ENCODE measurements at places on chromosomes 2 and 18.

GRCh38 chr2:219199470-219200211 lies 6.9 kb upstream of the ZFAND2B start:
- no peak for DNase-seq

DNA sequence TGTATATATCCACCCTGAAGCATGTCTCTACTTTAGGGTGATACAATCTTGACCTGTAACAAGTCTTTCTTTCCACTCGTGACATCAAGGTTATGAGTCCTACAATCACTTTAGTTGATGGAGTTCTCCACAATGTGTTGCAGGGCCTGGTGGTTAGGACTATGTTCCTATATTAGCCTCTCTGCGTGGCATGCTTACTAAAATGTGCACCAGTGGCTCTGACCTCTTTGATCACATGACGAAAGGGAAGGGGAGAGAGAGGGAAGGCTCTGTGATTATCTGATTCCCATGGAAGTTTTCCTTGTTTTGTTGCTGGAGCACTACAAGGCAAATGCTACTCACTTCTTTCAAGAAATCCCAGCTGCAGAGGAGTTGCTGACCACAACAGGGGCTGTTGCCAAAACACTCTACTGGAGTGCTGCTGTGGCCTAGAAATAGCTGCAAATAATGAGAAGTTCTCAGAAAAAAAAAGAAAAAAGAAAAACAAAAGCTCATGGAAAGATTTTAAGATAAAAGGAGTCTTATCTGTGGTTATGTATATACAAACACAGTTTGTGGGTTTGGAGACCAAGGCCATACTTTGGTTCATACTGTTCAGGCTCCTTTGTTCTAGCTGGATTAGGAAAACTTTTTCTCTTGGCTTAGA lies 272.8 kb upstream of the MMADHC start:
- no peak for DNase-seq

DNA sequence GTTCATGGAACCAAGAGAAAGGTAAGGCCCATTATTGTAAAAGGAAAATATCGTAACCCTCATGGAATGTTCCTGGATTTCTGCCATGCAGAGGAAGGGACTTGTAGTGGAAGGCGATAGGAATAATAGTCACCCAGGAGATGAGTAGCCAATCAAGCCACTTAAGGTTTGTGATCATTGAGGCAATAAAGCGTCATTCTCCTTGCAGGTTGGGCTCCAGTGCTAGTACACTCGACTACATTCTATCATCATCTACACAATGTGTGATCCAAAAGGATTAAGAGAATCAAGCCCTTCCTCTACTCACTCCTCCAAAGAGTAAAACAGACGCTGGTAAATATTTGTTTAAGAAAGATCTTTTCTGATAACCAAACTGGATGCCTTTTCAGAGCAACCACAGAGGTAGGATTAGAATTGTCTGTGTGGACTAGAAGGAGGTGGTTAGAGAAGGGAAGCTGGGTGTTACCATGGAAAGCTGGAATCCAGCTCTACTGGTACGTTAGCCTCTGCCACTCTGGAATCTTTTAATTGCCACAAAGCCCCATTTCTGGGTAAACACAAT lies 245.7 kb downstream of the IKZF2 start:
- peak; percentile 98 for DNase-seq

GRCh38 chr2:118425191-118425590 lies 336.9 kb downstream of the INSIG2 start:
- no peak for DNase-seq

DNA sequence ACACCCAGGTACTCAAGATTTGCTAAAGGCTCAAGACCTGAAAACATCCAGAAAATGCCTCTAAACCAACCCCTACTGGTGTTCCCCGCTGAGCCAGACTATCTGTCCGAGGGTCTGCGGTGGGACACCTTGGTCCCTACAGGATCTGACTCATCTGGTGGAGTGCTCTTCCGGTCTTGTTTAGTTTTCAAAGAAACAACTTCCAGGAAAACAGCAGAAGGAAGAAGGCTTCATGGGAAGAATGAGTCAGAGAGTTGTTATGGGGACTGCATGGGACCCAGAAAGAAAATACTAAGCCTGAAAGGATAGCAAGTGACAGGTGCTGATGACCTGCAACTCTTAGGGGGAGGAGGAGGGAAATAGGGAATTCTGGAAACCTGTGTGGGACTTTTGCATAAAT lies 41.3 kb downstream of the ZFP36L2 start:
- DNase-seq, result no peak

- no peak for DNase-seq
Measured at GRCh38 chr2:240463274-240463865, 27.9 kb downstream of the GPC1 start.

GRCh38 chr2:71749671-71750101 lies 296.3 kb downstream of the DYSF start:
- DNase-seq, result peak; percentile 64

GRCh38 chr2:152472481-152472887 lies 137.5 kb downstream of the FMNL2 start:
- no peak for DNase-seq

GRCh38 chr18:35506024-35506712 lies 8.4 kb upstream of the INO80C start:
- no peak for DNase-seq

- peak; percentile 82 for DNase-seq
Measured at GRCh38 chr2:8598295-8599165, 83.3 kb upstream of the ID2 start.

GRCh38 chr2:69300650-69301049 lies 86.4 kb downstream of the GFPT1 start:
- no peak for DNase-seq

GRCh38 chr2:85017411-85018048 lies 46.6 kb downstream of the KCMF1 start:
- no peak for DNase-seq

DNA sequence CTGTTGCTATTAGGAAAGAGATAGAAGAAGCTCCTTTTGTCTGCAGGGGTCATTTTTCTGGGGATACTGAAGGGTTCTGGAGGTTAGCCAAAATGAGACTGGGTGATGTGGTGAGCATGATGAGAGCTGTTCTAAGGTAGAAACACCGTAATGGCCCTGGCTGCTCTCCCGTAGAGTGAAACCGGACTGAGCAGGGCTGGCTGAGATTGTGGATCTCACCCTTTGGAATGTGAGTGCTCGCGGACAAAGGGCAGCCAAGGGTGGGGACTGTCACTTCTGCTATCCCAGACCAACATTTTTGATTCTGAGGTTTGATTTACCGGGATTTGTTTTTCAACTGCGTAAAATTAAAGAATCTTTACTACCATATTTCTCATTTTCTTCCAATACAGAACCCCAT lies 36.2 kb downstream of the TNFRSF11A start:
- DNase-seq, result no peak

GRCh38 chr18:8361941-8362471 lies 247.2 kb upstream of the RAB12 start:
- DNase-seq, result no peak
